ENCODE measurements at places on chromosomes 7 and 10.

- DNase-seq: no peak
These were observed 137.2 kb downstream of the LRMDA start for GRCh38 chr10:75568450-75569130.

- no peak for DNase-seq
These were observed 1.6 kb downstream of the C1GALT1 start for GRCh38 chr7:7183838-7184463.

GRCh38 chr7:99108613-99109012 lies 35.3 kb downstream of the SMURF1 start:
- DNase-seq: no peak

DNA sequence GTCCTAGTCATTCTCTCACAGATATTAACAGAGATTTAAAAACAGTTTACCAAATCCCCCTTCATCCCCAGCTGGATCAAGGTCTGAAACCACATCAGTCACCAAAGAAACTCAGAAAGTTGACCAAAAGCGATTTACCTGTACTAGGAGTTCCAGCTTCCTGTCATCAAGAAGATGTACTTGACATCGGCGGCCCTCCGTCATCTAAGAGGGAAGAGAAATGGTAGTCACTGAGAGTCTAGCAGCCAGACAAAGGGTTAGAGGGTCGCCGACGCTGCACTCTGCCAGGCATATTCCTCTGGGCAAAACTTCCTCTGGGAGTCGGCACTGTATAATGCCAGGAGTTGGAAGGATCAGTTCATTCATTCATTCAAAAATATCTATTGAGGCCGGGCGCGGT lies 271.9 kb downstream of the PRPF18 start:
- no peak for DNase-seq

DNA sequence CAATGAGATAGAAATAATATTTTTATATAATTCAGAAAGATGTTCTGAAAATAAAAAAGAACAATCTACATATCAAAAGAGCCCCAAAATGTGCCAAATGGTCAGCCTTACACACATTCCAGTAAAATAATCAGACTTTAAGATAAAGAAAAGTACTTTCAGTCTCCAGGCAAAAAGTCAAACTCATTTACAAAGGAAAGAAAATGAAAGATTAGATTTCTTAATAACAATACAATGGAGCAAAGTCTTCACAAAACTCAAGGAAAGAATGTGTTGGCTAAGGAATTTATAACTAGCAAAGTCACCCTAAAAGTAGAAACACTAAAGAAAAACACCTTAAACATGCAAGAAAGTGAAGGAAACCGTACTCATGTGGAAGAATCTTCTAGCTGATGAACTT lies 16.6 kb downstream of the RTKN2 start:
- no peak for DNase-seq

DNA sequence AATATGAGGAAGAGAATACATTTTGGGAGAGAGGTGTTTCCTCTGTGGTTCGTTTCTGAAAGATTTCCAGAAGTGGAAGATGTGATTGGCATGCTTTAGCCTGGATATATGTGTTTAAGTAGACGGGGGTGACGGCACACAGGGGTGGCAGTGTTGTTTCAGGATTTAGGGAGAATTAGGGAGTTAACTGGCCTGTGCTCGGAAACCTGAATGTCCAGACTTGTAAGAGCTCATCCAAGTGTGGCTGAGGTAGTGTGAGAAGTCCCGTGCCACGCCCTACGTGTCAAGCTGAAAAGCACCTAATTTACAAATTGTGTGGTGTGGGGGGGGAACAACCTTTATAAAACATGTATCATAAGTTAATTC lies 1.1 kb downstream of the RALA start:
- DNase-seq: no peak

GRCh38 chr10:127194599-127194998 lies 1.8 kb downstream of the INSYN2A start:
- no peak for DNase-seq
